Right lobe of liver (tissue), 6 donors: ENCODE measurements at places on chromosomes 5 and 9.

DNA sequence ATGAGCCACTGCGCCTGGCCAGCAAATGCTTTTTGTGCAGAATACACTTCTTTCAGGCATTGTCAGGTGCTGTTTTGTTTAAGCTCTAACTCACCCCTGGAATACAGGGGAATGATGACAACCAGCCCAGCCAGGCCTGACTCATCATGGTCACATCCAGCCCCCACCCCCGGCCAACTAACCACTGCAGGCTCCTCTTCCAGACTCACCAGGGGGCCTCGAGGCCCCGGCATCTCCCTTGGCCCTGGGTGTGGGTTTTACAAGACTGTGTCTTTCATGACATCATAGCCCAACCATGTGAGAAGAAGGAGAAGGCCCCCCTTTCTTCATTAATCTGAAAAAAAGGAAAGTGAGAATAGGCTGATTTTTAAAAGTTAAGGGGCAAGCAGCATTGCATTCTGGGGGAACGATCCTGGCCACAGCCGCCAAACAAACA lies 35.5 kb downstream of the OLFML2A start:
- no peak for DNase-seq

DNA sequence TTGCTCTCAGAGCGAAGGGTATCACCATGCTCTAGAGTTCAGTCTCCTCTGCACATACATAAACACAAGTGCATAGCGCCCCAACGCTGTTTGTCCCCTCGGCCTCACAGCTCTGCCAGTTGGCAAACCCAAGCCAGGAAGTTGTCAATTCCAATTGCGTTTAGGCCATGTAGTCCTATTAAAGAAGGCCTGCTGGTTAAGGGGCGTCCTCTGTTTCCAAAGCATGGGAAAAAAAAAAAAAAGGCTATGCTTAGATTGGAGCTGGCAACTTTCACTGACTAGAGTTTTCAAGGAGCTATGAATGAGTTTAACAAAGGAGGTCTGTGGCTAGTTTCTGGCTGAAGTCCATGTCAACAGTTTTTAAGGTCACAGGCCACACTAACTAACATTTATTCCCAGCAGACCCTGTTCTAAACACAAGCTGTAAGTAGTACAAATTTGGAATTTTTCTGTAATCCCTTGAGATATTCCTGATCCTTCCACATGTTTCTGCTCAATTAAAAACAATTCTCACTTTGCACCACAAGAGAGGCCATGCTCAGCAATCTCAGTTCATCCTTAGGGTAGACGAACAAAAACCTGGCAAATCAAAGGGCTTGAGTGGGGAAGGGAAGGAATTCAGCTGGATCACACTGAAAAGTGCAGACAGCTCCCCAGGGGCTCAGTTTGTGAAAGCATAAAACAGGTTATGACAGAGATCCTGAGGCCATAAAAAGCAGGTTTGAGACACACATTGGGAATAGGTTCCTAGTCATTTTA lies 187.7 kb downstream of the DENND1A start:
- peak; percentile 65 for DNase-seq

DNA sequence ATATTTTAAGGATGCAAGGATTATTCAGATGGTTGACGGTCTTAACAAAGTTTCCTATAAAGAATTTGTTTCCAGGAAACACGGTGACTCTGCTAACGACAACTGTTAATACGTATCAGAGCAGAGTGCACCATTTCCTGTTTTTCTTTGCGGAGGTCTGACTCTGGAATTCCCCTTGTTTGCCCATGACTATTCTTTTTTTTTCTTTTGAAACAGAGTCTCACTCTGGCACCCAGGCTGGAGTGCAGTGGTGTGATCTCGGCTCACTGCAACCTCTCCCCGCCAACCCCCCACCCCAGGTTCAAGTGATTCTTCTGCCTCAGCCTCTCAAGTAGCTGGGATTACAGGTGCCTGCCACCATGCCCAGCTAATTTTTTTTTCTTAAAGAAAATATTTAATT lies 115.9 kb downstream of the CDC42SE2 start:
- DNase-seq = no peak

- no peak for DNase-seq
Observed at GRCh38 chr5:66209350-66209749, 65.2 kb downstream of the SREK1 start.

- no peak for DNase-seq
Observed at GRCh38 chr5:40653221-40654022, 26.3 kb upstream of the PTGER4 start.

DNA sequence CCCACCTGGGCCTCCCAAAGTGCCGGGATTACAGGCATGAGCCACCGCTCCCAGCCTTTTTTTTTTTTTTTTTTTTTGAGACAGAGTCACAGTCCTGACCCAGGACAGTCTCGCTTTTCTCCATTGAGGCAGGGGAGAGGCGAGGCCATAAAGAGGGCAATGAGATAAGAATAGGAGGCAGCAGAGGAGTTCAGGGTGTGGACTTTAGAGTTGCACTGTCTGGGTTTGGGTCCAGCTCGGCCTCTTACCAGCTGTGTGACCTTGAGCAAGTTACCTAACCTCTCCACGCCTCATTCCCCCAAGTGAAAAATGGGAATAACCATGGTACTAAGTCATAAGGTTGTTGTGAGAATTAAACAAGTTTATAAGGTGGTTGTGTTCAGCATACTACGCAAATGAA lies 24.6 kb upstream of the ANKH start:
- no peak for DNase-seq

GRCh38 chr5:157303667-157304327 lies 37.9 kb downstream of the CYFIP2 start:
- no peak for DNase-seq

DNA sequence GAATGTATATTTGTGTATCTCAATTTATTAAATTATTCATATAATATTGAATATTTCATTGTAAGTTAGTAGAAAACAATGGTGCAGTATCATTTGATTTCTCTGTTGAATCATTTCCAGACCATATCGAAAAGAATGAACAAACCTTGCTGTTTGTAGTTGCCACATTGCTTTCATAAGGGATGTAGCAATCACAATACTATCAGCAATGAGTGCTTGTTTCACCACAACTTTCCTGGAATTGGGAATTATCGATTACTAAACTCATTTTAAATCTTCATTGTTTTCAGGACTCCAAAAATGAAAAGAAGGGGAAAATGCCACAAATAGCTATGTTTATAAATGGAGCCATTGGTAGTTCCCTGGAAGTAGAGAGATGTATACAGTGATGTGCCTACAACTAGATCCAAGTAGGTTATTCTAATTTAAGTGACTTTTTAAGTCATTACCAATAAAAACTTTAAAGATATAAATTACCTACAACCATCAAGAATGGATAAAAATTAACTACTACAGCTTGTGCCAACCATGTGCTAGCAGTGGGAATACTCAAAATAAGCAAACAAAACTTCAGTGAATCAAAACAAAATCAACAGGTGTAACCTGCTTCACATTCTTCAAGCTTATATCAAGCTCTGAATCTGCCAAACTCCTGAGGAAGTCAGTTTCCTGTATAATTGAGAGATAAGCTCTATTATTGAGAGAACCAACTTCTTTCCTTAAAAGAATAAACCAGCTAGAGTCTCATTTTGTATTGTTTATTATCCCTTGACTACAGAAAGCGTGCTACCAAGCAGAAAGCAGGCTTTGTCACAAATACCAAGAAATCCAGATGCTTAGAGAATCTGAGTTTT lies 358.6 kb downstream of the ADGRV1 start:
- DNase-seq = no peak

DNA sequence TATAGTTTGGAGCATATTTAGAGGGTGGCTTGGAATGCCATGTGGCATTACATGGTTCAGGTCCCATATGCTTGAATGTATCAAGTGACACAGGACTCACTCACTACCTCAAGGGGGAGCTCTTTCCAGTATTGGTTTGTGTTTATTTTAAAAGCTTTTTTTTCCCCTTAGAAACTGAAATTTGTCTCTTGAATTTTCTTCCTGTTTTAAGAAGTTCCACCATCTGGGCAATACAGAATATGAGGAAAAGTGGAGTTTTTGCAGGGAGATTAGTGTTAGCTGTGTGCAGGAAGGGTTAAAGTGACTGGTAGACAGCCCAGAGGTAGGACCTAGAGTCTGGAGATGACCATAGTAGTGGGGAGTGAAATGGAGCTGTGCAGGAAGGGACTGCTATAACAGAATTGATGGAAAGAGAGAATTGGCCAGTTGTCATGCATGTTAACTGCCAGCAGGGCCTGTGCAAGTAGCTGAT lies 36.6 kb downstream of the CTNNA1 start:
- no peak for DNase-seq

- DNase-seq = no peak
Observed at GRCh38 chr5:88251048-88251711, 17.5 kb downstream of the TMEM161B start.
